B cell (primary cell): ENCODE measurements at places on chromosomes 4 and X. TPM values are rescaled to one million over a fixed set of nuclear protein-coding genes. Genes with fewer than 3 reads are reported as not detected.

DNA sequence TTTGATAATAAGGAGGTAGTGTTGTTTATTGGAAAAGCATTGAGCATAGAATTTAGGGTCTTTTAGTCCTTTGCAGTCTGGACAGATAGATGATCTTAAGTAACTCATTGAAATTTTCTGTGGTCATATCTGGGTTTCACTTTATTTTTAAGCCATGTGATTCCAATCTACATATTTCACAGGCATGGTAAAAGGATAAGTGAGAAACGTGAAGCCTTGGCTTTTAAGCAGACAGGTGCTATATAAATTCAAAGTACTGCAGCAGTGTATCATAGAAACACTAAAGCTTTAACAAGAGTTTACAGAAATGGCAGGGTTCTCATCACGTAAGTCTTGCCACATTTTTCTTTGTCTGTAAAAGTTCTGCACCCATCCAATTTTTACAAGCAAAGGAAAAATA lies 4.9 kb downstream of the PLS3 start:
- no peak for DNase-seq
- H3K27me3 ChIP-seq: no peaks in the 10 kb centered on the region
- H3K27ac ChIP-seq: no peak overlapping the region

- no peak overlapping the region for H3K27ac ChIP-seq
- H3K4me1 ChIP-seq: no peaks in the 10 kb centered on the region
- no peaks in the 10 kb centered on the region for H3K27me3 ChIP-seq
- H3K36me3 ChIP-seq: no peaks in the 10 kb centered on the region
Observed at GRCh38 chr4:1299301-1299860, 9.7 kb downstream of the MAEA start.

SLITRK4 gene
- total RNA-seq: not detected in 2 replicates

FRMPD4 gene
- total RNA-seq: not detected in 2 replicates

ATOH1 gene
- total RNA-seq: not detected in 2 replicates

LANCL3 gene
- 0.12 and 0.17 TPM in 2 replicates for total RNA-seq
